ENCODE measurements at places on chromosomes 1 and 21.

- no peak for DNase-seq
Observed at GRCh38 chr1:159076438-159077119, at the start of gene AIM2. AIM2 (minus strand) TSS chr1:159076766; CDS start chr1:159073499, 3,267 bp downstream.

GRCh38 chr1:206526064-206526911 lies 19.0 kb downstream of the RASSF5 start:
- DNase-seq: no peak

DNA sequence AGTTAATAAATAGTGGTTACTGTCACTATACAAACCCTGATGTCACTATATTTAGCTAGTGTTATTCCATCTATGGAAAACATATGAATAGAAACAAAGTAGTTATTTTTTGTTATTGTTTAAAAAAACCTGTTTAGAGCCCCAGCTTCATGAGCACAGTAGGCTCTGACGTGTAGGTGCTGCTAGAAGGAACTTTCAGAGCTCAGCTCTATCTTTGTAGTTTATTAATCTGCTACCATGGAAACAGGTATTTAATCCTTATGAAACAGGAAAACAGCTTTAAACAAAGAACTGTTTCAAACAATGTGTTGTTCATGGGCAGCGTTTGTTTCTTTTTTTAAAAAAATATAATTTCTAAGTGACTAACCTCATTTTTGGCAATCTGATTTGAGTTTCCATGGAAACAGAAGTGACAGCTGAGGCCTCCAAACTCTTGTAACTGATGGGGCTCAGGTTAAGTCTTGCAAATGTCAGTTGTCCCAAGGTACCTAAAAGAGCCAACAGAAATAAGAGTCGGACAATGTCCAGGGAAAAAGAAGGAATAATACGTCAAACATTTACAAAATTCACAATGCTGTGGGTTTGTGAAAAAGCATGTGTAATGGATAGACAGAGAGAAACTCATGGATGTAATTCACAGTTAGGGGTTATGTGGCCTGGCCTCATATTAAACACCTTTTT lies 162.0 kb upstream of the C21orf91 start:
- DNase-seq: no peak

DNA sequence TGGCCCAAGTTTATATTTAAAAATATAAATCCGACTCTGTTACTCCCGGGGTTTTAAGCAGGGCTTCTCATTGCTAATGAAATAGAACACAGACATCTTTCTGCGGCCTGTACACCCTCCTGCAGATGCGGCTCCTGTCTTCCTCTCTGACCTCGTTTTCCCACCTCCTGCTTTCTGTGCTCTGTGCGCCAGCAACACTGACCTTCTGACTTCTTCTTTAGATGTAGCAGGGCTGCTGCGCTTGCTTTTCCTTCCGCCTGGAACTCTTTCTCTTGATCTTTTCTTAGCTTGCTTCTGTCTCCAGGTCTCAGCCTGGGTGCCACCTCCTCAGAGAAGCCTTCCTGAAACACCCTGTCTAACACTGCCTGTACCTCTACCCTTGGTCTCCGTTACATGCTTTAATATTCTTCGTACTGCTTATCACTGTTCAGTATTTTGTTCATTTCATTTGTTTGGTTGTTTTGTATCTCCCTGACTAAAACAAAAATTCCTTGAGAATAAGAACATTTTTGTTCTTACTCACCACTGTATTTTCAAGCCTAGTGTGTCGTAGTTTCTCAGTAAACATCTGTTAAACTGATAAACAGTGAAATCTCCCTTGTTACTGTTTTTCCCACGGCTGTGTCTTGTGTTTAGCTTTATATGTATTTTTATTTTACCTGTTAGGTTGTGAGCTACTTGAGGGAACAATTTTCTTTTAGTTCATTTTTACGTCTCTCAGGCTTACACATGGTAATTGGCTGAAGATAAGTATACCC lies 79.0 kb downstream of the ST3GAL3 start:
- no peak for DNase-seq

All from frontal cortex (tissue), 4 donors.